ENCODE measurements at places on chromosomes 12 and 14.

DNA sequence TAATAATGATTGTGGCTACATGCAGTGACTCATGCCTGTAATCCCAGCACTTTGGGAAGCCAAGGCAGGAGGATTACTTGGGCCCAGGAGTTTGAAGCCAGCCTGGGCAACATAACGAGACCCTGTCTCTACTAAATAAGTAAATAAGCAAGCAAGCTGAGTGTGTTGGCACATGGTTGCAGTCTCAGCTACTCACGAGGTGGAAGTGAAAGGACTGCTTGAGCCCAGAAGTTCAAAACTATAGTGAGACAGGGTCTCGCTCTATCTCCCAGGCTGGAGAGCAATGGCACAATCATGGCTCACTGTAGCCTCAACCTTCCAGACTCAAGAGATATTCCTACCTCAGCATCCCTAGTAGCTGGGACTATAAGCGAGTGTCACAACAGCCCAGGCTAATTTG lies 64.7 kb downstream of the RPS6KA5 start:
- no peak for DNase-seq

GRCh38 chr12:118050972-118051910 lies 9.7 kb downstream of the WSB2 start:
- DNase-seq = no peak

DNA sequence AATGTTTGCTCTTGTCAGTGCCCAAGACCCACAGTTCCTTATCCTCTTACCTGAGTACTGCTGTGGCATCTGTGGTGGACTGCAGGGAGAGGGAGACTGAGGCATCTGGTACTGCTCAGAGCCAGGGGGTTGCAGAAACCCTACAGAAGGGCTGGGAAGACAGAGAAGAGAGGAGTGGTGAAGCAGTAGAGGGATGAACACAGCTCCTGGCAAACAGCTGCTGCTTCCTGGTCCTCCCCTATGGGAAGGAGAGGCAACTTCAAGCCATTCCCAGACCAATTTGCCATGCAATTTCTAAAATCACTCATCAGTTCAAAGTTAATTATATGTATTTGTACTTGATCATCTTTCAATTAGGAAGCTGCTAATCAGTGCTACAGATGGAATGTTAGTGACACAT lies 15.7 kb upstream of the STAC3 start:
- no peak for DNase-seq

DNA sequence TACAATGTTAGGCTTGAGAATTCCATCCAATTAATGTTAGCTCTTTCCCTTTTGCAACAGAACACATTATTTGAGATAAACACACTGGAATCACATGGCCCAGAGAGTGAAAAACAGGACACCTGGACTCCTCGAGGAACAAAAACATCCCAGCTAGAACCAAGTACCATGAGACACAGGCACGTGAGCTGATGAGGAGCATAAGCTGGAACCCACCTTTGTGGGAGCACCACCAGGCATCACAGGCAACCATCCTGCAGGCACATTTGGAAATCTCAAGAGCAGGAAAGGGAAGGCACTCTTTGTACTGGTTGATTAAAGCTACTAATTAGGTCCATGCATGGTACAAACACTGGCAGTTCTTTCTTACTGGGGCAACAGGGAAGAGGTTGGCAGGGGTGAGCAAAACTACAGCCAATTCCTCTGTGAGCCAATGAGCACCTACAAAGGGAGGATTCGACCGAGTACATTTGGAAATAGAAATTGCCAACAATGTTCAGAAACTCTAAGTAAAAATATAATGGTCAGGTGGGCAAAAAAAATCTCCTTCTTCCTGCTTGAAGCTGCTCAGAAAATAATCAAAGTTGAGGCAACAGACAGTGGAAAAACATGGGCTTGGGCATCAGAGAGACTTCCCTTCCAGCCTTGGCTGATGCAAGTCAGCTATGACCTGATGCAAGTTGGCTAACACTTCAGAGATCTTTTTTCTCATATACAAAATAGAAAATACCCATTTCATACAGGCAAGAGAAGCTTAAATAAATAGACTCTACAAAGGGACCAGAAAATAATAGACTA lies 216.7 kb downstream of the NUAK1 start:
- DNase-seq = no peak

DNA sequence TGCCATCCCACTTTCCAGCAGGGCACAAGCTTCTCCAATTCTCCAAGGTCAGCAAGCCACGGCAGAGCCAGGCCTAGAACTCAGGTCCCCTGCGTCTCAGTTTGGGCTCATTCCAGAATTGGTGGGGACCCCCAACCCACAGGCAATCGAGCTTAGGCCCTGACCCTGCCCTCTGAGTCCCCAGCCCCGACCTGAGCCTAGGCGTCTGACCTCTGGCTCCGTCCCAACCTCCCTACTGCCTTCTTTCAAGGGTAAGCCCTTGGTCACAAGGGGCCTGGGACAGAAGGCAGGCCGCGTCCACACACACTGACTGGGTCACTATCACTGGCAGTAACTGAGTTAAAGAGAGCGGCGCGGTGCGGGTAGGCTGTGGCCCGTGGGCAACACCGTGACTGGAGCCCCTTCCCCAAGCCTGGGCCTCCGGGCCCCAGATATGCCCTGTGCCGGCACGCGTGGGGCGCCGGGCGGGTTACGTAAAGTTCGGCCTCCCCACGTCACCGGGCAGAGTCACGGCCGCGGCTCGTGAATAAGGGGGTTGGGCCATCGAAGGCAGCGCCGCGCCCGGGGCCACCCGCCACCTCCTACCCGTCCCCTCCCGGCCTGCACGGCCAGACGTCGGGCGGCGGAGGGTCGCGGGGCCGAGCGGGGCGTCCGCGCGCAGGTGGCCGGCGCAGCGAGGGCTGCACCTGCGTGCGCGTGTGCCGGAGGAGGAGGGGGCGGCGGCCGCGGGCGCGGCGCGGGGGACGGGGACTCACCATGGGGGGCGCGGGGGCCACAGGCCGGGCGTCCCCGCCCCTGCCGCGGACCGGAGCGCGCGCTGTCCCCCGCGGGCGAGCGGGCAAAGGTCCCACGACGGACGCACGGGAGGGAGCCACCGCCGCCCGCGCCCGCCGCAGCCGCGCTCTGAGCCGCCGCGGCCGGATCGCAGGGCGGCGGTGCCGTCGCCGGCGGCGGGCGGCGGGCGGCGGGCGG lies 516 bp downstream of the ANKRD9 start:
- peak; percentile 37 for DNase-seq

DNA sequence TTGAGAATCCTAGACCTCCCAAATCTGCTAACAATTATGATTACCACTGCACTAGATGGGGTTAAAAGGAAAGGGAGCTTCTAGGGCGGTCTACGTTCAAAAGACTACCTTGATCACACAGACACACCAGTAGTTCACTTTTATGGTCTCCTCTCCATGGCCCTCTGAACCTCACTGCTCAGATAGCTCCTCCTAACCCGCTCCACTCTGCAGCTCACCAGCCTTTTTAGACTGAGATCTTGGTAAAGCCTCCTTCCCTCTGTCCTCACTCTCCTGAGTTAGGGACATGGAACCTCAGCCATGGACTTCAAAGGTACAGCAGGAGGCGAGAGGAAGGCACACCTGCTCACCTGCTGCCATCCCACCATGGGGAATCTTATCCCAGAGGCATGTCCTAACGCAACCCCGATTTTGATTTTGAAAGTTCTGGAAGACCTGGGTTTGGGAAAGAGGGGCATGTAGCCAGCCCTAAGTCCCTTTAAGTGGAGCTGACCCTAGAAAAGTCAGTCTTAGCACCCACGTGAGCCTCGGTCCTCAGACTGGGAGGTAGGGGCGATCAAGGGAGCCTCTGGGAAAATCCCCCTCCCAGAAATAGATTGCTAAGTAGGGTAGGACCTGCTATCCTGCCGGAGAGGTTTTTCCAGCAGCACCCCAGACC lies 1.3 kb downstream of the ZNF219 start:
- no peak for DNase-seq

- DNase-seq = no peak
Measured at GRCh38 chr14:51294951-51295525, 55.0 kb downstream of the TMX1 start.

DNA sequence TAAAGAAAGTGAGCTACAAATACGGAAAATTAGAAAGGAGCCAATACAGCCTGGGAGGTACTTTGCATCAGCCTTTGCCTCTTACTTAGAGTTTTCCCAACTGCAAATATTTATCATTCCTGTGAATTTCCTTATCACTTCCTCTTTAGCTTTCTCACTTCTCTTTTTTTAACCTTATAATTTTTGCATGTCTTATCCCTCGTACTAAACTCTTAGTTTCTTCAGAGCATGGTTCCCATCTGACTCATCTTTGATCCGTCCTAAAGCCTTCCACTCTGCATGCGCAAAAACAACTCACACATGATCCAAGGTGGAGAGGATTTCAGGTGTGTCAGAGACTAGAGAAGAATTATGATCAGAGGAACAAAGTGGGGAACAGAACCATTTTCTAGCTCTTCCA lies 9.6 kb upstream of the SNAPC1 start:
- DNase-seq = peak; percentile 48

GRCh38 chr14:54220071-54220703 lies 176.6 kb upstream of the CDKN3 start:
- DNase-seq = no peak

DNA sequence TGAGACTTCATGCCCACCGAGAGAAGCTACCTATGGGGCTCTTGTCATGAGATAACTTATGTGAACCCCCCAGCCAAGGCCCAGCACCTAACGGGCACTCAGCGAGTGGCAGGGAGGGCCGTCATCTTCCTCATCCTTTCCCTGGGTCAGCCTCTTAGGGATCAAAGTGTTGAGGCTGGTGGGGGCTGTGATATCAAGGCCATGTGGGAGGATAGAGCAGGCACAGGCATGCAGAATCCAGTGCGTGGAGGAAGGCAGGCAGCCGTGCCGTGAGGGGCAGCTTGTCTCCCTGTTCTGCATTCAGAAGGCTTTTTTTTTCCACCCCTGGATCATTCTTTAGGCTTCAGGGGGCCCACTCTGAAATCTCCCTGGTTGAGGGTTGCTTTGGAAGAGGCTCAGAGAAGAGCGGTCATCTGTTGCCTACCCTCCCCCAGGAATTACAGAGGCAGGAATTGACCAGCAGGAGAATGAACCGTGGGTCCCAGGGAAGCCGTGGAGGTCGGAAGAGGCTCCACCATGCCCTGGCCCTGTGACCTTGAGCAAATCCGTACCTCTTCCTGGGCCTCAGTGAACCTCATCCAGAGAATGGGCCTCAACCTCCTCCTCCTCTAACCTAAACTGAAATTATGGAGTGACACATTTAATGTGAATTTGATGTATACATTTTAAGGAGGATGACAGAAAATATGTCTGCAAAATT lies 62.8 kb downstream of the BEGAIN start:
- no peak for DNase-seq

- DNase-seq = no peak
Measured at GRCh38 chr12:66919466-66919865, 240.6 kb upstream of the GRIP1 start.

GRCh38 chr14:62185078-62185477 lies 422.9 kb downstream of the SNAPC1 start:
- no peak for DNase-seq

- peak; percentile 86 for DNase-seq
Measured at GRCh38 chr12:89306827-89307473, 45.4 kb downstream of the DUSP6 start.

- no peak for DNase-seq
Measured at GRCh38 chr12:64685050-64685449, 74.2 kb downstream of the GNS start.

- no peak for DNase-seq
Measured at GRCh38 chr14:102071283-102071998, 15.4 kb downstream of the HSP90AA1 start.

DNA sequence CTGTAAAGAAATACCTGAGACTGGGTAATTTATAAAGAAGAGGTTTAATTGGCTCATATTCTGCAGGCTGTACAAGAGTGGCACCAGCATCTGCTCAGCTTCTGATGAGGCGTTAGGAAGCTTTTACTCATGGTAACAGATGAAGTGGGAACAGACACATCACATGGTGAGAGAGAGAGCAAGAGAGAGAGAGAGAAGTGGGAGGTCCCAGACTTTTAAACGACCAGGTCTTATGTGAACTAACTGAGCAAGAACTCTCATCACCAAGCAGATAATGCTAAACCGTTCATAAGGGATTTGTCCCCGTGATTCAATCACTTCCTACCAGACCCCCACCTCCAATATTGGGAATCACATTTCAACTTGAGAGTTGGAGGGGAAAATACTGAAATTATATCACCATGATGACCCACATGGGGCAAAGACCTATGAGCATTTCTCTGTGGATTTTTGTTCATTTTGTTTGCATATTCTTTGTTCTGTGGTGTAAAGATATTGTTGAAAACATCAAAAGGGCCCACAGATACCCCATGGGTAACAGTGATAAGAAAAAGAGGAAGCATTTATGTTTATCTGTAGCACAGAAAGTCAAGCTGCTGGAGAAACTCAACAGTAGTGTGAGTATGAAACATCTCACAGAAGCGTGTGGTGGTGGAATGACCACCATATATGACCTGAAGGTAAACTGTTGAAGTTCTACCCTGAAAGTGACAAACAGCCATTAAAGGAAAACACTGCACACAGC lies 135.2 kb upstream of the PDE3A start:
- no peak for DNase-seq

- DNase-seq = no peak
Measured at GRCh38 chr14:93716002-93716745, 72.1 kb downstream of the PRIMA1 start.

- DNase-seq = no peak
Measured at GRCh38 chr14:67242168-67242420, 859 bp downstream of the PALS1 start.

DNA sequence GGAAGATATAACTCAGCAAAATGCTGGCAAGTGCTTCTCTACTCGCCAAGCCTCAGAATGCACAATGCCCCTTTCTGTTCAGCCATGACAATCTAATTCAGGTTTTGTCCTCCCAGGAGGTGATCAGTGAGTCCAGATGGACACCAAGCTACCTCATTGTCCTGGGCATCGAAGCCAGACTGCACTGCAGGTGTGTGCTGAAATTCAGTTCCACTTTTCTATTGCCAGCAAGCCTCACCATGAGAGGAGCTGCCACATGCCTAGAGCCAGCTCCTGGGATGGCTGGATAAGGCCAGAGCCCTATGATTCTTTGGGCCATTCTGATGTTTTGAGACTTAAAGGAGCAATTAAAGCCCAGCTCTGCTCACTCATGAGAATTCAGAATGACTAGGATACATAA lies 186.7 kb downstream of the GRIN2B start:
- no peak for DNase-seq

DNA sequence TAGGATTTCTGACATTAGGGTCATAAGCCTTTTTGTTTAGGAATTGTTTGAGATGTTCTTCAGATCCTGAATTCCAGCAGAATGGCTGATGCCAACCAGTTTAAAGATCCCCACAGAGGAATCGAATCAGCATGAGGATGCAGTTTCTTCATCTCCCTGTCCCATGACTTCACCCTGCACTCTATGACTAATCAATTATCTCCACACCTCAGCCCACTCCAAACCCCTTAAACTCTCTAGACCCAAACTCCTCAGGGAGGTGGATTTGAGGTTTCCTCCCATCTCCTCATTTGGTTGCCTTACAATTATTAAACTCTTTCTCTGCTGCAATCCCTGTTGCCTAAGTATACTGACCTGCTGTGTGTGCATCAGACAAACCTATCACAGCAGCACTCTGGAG lies 86.5 kb upstream of the CRY1 start:
- DNase-seq = peak; percentile 57

Data from NB4 (cell line).